Omental fat pad (tissue), 4 donors: ENCODE measurements at places on chromosomes 3 and 15. TPM values are rescaled to one million over a fixed set of nuclear protein-coding genes. Genes with fewer than 3 reads are reported as not detected.
A peak's percentile ranks its signal among the peaks of the same experiment; 100 is the strongest.

Gene TMEM266
- total RNA-seq = not detected

Gene NRG4
- 2.9 TPM for total RNA-seq

Gene BDH1
- 11.9 TPM for total RNA-seq

Gene DUOXA2
- not detected for total RNA-seq

GRCh38 chr3:143795874-143796273 lies 52.4 kb downstream of the SLC9A9 start:
- no peak for DNase-seq

Gene CASR
- total RNA-seq = not detected

GRCh38 chr3:157493627-157494550 lies 9.3 kb downstream of the VEPH1 start:
- DNase-seq = no peak

DNA sequence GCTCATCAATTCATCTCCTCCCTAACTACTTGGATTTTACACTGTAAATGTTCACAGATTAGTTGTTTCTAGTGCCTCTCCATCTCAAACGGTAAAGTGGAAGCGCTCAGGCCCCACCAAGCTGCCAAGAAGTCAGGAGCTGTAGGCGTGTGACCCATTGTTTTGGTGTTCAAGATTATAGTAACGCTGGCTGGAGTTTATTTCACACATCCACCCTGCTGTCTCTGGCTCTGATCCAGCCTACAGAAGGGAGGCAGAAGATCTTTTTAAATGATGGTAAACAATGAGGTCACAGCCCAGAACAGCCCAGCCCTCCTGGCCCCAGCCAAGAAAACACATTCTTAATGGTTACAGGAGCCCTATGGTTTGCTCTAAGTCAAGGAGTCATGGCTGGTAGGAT lies 25.7 kb upstream of the GALNT15 start:
- DNase-seq = peak; percentile 41
